Activated T-helper 1 cell treated with Interleukin-2 at 50 U/mL for 16 hours (primary cell): ENCODE measurements at places on chromosomes 1 and 21.

DNA sequence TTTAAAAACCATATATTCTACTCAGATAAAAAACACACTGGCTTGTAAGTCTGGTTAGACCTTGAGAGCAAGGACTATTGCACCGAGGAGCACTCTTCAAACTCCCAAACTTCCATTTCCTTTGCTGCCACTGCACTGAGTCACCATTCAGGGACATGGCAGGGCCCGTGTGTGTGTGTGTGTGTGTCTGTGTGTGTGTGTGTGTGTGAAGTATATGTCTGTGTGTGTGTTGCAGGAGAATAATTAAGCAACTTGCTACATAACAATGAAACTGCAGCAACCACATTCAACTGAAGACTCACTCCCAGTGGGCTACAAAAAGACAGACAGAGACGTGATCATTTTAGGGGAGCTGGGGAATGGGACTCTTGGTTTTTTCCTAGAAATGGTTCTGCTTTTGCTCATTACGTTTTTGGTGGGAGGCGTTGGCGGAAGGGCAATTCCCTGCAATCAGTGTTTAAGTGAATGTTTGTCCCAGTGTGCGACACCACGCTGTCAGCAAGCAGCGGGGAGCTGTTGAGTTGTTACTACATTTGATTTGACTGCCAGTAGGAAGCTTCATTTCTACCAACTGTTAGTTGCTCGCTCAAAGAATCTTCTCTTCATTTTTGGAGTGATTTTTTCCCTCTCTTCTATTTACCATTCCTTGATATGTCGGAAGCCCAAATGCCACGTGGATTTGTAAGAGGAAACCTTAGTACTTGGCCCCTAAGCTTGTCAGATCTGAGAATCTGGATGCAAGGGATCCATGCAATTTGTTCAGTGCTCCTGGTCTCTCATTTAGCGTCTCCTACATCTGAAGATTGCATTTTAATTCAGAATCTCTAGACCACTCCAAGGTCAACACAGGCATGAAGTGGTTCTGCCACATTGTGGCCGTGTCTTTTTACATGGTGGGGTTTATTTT, 36.1 kb downstream of the ESRRG start:
- DNase-seq: no peak

DNA sequence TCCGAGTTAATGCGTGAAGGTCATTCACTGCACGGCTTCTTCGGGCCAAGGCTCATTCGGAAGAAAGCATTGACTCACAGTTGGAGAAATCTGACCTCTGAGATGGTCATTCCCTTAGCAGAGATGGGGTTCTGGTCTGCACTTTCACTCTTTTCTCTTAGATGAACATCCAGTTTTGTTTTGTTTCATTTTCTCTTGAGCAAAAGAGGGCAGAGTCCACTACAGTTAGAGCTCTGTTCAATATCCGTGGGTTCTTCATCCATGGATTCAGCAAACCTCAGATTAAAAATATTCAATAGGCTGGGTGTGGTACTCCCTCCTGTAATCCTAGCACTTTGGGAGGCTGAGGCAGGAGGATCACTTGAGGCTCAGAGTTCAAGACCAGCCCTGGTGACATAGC, 57.4 kb upstream of the SIPA1L2 start:
- no peak for DNase-seq

GRCh38 chr1:2819429-2819828, 17.9 kb upstream of the TTC34 start:
- DNase-seq: no peak

- DNase-seq: no peak
Observed at GRCh38 chr1:202698276-202698675, 12.0 kb downstream of the SYT2 start.

DNA sequence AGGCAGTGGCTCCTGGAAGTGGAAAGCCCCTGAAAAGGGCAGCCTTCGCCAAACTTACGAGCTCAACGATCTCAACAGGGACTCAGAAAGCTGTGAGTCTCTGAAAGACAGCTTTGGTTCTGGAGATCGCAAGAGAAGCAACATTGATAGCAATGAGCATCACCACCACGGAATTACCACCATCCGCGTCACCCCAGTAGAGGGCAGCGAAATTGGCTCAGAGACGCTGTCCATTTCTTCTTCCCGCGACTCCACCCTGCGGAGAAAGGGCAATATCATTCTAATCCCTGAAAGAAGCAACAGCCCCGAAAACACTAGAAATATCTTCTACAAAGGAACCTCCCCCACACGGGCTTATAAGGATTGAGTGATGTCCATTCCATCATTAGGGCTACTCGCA, 42.4 kb downstream of the PLPPR4 start:
- no peak for DNase-seq

- no peak for DNase-seq
Observed at GRCh38 chr21:15084668-15085067, 19.9 kb upstream of the NRIP1 start.

GRCh38 chr1:230169454-230170152, 102.6 kb downstream of the GALNT2 start:
- DNase-seq: no peak
